Transverse colon (tissue), 4 donors: ENCODE measurements at places on chromosomes 4 and X. TPM values are rescaled to one million over a fixed set of nuclear protein-coding genes. Genes with fewer than 3 reads are reported as not detected.

DNA sequence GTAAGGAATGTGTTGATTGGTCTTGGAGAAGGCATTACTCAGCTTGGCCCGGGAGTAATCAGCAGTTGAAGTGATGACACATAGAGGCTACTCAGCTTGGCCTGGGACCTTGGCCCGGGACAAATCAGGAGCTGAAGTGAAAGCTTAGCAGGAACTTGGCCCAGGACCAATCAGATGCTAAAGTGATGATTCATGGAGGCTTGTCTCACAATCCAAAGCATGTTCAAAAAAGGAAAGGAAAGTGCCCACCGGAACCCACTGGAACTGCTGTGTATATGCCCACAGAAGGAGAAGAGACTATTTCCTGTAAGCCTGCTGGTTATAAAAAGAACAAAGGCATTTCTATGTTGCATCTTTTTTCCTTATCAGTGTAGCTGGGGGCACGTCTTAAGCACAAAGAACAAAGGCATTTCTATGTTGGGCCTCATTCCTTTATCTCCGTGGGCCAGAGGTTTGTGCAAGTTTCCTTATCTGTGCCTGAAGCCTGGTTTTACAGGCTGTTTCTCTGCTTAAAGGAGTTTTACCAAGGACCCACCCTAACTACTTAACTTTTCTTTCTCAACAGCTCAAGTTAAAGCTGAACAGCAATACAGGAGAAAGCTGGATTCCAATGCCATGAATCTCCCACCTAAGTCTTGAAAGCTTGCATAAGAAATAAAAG lies 1176.7 kb downstream of the NLGN4X start:
- peak; percentile 13 for DNase-seq

GRCh38 chrX:136626237-136626636 lies 21.7 kb upstream of the CD40LG start:
- no peak for DNase-seq

DNA sequence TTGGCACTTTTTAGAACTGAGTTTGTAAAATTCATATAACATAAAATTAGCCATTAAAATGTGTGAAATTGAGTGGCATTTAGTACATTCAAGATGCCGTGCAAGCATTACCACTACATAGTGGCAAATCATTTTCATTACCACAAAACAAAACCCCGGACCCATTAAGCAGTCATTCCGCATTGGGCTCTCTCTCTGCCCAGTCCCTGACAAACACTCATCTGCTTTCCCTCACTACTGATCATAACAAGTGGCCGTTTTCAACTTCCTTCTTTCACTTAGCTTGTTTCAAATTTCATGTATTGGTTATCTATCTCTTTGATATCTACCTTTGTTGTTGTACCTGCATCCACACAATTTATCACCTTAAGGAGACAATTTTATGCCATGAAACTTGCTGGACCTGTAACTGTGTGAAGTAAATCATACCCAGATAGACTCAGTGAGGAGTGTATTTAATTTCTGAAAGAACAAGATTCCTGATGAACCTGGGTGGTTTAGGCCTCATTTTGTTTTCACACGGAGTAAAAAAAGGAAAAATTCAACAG lies 202.1 kb downstream of the OR13H1 start:
- DNase-seq: no peak

LRIT3 gene
- total RNA-seq: not detected

VSIG1 gene
- not detected for total RNA-seq

DNA sequence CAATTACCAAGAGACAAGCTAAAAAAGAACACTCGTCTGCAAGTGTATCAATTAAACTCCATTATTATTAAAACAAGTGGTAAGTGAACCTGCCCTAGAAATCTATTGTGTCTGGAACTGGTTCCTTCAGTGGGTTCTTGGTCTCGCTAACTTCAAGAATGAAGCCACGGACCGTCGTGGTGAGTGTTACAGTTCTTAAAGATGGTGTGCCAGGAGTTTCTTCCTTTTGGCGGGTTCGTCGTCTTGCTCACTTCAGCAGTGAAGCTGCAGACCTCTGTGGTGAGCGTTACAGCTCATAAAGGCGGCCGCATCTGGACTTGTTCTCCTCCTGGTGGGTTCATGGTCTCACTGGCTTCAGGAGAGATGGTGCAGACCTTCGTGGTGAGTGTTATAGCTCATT lies 231.8 kb downstream of the GRID2 start:
- no peak for DNase-seq

SGMS2 gene
- 128 TPM for total RNA-seq

GAGE12F gene
- total RNA-seq: not detected

- no peak for DNase-seq
Observed at GRCh38 chr4:20474119-20474518, 222.4 kb downstream of the SLIT2 start.

GSPT2 gene
- total RNA-seq: 2.6 TPM

KLHL4 gene
- total RNA-seq: 1.5 TPM

UGT2A3 gene
- total RNA-seq: 55.4 TPM

TMSB15C gene
- total RNA-seq: not detected

GRCh38 chr4:108135549-108136209 lies 33.1 kb downstream of the LEF1 start:
- DNase-seq: no peak

DNA sequence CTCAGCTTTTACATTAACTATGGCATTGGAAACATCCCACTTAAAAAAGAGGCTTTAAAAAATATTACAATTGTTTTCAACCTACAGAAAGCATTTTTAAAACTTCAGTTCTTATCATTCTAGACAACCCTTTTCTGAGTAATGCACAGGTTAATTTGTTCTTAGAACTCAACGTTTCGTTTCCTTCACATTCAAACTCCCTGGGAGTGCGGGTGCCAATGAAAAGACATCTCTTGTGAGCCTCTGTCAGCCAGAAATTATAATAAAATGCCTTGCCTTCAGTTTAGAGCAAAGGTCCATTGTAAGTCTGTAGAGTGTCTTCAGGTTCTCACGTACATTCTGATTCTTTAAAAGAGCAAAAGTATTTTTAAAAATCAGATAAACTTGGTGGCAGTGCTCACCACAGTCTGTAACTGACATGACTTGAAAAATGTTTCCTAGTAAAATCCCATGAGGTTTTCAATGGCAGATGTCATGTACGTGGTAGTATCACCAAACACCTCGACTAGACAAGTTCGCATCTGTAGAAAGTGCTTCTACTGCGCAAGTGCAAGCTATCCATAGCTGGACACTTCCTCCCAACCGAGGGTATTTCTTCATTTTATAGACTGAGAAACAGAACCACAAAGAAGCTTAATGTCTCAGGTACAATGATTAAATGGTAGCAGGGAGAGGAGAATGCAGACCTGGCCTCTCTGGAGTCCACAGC lies 65.8 kb downstream of the HAUS3 start:
- DNase-seq: no peak

- no peak for DNase-seq
Observed at GRCh38 chr4:173547889-173548288, 17.9 kb upstream of the HAND2 start.

DNA sequence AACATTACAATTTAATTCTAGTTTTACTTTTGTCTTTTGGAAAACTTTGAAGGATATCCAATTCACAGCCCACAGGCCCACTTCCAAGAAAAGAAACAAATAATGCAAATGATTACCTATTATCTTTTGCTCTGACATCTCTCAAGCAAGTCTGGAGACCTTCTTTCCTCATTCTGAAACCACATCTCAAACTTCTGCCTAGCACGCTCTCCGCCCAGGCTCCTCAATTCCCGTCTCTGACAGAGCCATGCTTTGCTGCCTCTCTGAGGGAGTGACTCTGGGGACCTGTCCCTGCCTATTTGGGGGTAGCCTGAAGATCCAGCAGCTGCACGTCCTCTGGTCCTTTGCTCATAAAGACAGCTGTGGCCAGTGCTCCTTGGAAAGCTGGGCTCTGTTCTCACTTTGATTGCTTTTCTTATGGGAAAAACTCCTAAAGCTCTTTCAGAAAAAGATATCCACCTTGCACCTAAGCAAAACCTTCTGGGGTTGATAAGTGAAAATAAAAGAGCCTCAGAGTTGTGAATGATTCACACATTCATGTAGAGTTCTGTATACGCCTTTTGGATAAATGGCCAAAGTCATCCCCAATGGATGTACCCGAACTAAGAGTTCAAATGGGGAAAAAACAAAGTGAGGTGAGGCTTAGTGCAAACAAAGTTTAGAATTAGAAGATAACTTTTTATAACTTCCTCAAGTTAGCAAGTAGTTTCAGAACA lies 72.4 kb upstream of the TNIP3 start:
- no peak for DNase-seq

GRCh38 chr4:151952711-151953254 lies 192.0 kb upstream of the GATB start:
- no peak for DNase-seq
